ENCODE measurements at places on chromosomes 1 and 21.

GRCh38 chr21:45533846-45534635 is 8.2 kb downstream of the SLC19A1 start:
- no peak for DNase-seq

DNA sequence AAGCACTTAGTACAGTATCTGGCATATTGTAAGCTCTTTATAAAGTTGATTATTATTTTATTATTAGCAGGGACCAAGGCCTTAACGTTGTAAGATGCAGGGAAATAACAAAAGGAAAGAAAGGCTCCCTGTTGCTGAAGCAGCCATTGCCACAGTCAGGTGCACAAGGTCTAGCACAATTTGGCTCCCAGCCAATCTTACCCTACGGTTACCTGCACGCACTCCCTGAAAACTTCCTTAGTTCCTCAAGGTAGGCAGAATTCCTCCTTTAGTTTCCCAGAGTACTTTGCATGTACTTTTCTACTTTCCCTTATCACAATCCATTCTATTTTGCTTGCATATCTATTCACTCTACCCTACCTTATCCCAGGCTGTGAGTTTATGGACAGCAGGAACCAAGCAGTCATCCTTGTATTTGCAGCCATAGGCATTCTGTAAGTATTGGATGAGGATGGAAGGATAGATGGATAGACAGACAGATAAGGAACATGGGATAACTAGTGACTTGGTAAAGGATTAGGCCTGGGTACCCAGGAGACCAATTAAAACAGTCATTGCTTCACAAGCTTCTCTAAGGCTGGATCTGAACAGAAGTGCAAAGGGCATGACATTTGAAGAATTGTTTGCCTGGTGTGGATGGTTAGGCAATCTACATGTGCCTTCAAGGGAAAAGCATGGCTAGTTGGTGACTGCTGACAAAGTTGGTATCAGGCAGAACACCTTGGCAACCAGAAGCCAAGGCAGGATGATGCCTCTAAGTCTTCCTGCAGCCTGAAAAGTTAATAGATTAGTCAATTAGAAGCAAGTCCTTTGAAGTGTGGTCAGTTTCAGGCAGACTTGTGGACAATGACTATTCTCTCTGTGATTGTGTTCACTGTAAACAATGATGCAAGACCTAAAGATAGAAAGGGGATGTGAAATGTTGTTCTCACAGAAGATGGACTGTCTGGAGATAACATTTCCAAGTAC is 20.8 kb upstream of the JAK1 start:
- peak; percentile 79 for DNase-seq

GRCh38 chr1:203136409-203137042 is 9.0 kb downstream of the ADORA1 start:
- DNase-seq = no peak

DNA sequence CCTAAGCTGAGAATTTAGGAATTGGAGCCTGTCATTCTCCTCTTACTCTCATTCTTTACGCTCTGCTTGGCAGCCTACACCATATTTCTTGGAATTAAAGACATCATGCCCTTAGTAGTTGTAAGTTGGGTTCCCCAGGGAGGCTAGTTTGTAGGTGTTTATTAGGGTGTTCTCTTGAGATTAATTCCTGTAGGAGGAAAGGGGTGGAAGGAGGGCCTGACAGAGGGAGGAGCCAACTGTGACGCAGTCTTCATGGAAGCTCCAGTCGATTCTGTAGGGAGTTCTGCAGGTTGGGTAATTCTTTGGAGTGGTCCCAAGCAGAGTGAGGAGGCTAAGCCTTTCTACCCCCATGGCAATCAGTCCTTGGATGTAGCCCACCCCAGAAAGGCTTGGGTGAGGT is 111.4 kb downstream of the HHAT start:
- DNase-seq = no peak

DNA sequence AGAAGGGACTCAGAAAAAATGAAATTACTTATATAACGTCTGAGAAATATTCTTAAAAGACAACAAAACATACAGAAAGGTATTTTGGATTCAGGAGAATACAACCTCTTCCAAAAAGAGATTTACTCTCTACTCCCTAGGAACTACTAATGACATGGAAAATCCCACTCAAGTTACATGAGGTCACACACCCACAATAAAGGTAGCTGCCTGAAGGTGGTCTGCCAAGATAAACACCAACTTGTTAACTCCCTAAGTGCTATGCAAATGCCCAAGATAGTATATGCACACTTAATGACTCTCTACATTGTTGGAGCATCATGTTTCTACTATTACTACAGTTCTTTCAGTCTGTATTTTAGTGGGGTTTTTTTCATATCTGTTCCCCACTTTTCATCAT is 26.5 kb downstream of the RERE start:
- DNase-seq = no peak

DNA sequence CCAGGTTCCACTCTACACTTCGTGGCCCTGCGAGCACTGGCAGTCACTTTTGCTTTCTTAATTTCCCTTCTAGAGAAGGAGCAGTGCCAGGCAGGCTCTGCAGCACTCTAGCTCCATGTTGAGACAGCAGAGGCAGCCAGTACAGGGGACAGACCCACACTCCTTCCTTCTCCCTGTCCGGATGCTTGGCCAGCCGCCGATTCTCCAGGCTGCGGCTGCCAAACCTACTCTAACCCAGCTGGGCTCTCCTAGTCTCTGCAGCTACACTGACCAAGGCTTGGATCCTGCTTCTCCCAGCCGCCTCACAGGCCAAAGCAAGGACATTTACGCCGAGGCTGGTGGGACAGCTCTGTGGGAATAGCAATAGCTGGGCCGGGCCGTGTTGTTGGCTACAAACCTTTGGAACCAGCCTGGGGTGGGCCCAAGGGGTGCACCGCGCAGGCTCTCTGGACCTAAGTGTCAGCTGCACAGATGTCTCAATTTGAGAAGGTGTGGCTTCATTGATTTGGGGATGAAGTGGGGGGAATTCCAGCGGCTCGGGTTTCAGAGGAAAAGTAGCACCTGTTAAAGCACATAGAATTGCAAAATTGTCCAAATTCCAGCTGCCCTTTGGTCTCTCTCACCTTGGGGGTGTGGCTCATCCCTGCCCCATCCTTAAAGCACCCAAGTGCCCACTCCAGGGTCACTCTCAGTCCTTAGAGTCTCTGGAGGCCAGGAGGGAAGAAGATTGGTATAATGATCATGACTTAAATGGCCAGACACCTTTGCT is 3.2 kb downstream of the BARHL2 start:
- DNase-seq = no peak

DNA sequence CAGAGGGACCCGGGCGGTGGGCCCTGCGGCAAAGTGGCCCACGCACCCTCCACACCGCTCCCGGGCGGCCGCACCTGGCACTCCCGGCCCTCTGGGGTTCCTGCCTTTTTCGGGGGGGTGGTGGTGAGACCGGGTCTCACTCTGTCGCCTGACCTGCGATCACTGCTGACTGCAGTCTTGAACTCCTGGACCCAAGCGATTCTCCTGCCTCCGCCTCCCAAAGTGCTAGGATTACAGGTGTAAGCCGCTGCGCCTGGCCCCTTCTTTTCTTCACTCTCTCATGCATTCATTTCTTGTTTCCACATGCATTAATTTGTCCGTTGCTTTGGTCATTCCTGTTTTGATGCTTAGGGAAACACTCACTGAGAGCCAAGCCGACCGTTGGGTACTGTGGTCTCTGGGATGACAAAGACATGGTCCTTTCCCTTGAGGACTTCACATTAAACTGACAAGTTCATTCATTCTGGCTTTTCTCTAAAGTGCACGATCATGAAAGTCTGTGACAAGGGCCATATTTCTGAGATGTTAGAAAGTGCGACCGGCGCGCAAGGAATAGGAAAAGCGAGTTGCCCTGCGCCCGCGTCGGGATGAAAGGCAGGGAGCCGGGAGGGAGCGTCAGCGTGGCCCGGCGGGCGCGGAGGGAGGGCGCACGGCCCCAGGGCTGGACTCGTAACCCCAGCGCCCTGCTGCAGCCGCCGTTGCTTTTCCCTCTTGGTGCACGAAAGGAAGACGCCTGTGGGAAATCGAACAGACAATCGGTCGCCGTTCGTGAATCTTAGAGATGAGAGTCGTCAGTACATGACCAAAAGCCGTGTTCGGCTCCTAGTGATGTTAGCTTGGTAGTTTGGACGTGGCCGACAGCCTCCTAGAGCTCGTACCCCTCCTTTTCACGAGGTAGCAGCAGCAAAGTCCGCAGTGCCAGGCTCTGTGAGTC is 1.0 kb upstream of the MCOLN2 start:
- DNase-seq = no peak

- DNase-seq = peak; percentile 23
These were observed 37.3 kb upstream of the COL6A2 start for GRCh38 chr21:46060596-46061061.

DNA sequence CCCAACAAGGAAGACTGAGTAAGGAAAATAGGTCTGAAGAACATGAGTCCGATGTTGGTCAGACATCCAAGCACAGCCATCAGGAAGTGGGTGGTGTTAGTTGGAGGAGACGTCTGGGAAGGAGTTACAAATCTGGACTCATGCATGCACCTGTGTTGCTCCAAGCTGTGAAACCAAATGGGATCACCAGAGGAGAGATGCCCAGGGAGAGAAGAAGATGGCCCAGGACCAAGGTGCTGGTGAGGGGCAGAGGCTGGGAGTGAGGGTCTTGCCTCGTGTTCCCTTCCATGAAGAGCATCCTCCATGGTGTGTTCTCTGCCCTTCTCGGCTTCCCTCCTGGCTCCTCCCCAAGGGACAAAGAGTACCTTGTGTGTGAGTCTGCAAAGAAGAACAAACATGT is 405.6 kb downstream of the NPHP4 start:
- no peak for DNase-seq

GRCh38 chr1:80418134-80418533 is 1382.6 kb upstream of the ADGRL2 start:
- DNase-seq = no peak

DNA sequence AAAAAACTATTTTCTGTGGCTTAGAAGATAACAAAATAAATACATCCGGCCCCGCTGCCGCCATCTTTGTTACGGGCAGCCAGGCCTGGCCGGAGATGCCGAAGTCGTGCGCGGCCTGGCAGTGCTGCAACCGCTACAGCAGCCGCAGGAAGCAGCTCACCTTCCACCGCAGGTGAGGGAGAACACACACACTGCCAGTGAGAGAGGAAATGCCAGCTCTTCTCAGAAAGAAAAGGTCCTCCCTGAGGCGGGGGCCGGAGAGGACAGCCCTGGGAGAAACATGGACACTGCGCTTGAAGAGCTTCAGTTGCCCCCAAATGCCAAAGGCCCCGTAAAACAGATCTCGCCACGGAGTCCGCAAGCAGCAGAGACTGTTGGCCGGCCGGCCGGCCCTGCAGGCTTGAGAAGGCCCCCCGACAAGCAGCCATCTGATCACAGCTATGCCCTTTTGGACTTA is 323.2 kb downstream of the AMY1C start:
- no peak for DNase-seq

GRCh38 chr21:35814858-35815619 is 245.3 kb downstream of the SETD4 start:
- DNase-seq = no peak

DNA sequence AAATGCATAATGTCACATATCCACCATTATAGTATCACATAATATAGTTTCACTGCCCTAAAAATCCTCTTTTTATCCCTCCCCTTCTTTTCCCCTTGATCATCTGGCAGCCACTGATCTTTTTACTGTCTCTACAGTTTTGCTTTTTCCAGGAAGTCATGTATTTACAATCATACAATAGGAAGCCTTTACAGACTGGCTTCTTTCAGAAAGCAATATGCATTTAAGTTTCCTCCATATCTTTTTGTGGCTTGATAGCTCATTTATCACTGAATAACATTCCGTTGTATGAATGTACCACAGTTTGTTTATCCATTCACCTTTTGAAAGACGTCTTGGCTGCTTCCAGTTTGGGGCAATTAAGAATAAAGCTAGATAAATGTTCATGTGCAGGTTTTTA is 14.3 kb upstream of the WDTC1 start:
- DNase-seq = no peak

DNA sequence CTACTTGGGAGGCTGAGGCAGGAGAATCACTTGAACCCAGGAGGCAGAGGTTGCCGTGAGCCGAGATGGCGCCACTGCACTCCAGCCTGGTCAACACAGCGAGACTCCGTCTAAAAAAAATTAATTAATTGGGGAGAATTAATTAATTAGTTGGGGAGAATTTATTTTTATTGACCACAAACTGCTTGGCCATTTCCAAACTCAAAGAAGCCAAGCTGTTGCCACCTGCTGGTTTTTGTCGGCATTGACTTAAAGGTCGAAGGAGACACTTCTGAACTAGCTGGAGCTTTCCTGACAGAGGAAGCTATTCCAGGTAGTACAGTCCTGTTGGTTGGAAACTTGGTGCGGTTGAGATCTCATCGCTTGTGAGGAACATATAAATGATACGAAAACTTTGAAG is 13.1 kb downstream of the MAP1LC3C start:
- peak; percentile 61 for DNase-seq

DNA sequence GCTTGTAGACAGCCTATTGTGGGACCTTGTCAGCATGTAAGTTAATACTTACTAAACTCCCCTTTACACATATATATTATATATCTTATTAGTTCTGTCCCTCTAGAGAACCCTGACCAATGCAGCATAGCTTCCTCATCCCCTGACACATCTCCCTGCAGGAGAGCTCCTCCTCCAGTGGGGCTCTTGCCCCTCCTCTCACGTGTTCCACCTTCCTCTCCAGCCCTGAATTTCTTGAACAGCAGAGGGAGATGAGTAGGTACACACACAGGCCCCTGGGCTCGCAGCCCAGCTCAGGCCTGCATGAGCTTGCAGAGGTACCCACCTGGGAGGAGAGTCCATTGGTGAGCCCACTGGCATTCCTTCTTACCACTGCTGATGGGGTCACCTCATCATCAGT is 27.3 kb upstream of the GOLT1A start:
- DNase-seq = peak; percentile 35

- DNase-seq = no peak
These were observed 31.9 kb downstream of the UBE4B start for GRCh38 chr1:10064416-10065343.

GRCh38 chr21:31190516-31190915 is 152.2 kb upstream of the KRTAP19-8 start:
- DNase-seq = no peak

DNA sequence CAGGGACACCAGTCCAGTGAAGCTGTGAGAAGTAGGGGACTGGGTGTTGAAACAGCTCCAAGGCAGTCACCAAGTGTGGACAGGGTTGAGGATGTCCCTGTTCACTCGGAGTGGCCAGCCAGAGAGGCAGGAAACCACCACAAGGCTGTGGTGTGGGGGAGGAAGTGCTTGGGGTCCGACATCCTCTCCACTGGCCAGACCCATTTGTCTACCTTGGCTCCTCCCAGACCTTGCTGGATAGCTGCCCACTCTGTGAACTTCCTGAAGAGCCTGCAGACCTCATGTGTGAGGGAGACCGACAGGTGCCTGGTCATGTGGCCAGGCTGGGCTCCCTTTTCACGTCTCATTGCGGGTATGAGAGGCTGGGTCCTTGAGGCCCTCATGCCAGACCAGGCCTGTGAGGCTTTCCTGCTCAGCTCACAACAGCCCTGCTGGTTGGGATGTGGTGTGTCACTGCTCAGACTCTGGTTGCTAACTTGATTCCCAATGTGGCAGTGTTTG is 21.8 kb downstream of the CYP4B1 start:
- no peak for DNase-seq

All from inflammatory macrophage (primary cell).